ENCODE measurements at places on chromosomes 3 and 15.

DNA sequence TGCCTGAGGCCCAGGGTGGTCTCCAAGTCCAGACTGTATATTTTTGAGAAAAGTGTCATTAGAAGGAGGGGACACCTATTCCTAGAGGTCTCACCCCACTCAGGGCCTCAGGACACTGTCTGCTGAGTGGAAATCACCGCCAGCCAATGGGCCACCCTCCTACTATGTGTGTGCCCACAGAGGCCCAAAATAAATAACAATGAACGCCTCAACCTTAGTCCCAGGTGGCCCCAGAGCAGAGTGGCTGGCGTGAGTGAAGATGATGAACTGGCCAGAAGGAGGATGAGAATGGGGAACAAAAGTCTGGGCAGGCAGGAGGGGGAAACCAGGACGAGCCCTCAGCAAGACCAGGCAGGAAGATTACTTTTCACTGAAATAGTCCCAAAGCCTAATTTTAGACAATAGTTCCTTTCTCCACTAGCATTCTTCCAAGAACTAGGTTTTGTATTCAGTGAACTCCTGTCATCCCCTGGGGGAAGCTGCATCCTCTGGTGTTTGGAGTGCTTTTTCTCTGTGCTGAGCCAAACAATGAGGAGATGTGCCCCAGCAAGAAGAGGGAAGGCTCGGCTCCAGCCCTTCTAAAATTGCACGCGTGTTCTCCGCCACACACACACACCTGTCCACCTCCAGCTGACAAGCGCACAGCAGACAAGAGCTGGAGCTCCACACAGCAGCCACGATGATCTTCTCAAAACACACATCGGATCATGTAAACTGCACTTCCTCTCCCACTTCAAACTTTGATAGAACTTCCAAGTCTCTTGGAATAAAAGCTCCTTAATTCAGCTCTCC lies 72.2 kb downstream of the ADCY5 start:
- no peak for DNase-seq

- DNase-seq = no peak
Observed at GRCh38 chr3:188097791-188098190, 56.2 kb upstream of the LPP start.

DNA sequence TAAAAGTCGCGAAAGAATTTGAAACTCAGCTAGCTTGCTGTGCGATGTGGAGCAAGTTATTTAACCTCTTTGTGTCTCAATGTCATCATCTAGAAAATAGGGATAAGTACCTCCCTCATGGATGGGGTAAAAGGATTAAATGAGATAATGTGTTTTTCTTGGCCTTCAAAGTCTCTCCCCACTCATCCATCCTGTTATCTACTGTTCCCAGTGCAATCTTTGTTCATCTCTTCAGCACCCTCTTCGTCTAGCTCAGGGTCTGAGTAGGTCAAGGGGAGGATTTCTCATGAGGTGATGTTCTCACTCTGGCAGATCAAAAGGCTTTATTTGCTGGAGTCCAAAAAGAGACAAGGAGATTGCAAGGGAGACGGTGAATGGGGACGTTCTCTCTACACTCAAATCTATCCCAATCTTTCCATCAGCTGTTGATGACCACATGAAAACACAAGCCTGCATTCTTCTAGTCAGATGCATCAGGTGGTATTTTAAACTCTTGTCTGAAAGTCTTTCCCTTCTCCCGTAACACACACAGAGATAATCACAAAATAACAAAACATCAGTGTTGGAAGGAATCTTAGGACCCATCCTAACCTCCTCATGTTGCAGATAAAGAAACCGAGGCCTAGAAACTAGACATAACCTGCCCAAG lies 1.3 kb downstream of the MESD start:
- no peak for DNase-seq

- no peak for DNase-seq
Observed at GRCh38 chr3:114794894-114795630, 352.0 kb downstream of the ZBTB20 start.

DNA sequence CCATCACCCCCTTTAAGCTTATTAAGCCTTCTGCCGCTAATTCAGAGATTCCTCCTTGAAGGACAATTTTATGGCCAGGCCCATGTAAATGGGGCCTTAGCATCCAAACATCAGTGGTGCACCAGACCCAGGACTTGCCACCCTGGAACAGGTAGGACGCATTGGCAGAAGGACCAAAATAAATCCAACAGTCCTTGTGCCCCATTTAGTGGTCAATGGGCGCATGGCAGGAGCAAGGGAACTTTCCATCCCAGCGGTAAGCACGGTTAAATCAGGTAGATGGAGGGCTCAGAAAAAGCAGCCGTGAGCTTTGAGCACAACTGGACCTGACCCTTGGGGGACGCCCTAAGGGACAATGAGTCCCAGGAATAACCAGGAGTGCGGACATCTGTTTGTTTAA lies 540.8 kb upstream of the ROBO1 start:
- DNase-seq = no peak

DNA sequence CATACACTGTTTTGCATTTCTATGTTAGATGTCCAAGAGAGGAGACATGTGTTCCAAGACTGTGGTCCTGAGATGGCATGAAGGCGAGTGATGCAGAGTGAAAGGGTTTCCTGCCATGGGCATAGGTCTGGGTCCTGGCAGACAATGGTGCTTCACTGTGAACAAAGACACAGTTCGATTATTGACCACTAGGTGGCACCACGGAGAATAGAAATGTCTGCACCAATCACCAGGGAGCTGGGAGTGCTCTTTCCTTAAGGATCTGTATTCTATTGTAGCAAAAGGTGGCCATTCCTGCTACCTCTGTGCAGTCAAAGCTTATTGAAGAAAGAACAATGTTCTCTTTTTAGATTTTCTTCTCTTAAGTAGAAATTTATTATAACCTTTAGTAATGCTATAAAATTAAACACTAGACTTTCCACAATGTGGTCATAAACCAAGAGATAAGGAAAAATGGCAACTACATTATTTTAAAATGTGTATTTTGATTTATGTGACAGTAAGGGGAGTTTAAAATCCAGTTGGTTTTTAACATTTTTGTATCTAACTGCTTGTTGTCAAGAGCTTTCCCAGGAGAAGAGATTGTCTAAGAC lies 88.7 kb downstream of the GABRG3 start:
- peak; percentile 39 for DNase-seq

GRCh38 chr15:71125831-71126450 lies 10.7 kb downstream of the THSD4 start:
- DNase-seq = no peak

DNA sequence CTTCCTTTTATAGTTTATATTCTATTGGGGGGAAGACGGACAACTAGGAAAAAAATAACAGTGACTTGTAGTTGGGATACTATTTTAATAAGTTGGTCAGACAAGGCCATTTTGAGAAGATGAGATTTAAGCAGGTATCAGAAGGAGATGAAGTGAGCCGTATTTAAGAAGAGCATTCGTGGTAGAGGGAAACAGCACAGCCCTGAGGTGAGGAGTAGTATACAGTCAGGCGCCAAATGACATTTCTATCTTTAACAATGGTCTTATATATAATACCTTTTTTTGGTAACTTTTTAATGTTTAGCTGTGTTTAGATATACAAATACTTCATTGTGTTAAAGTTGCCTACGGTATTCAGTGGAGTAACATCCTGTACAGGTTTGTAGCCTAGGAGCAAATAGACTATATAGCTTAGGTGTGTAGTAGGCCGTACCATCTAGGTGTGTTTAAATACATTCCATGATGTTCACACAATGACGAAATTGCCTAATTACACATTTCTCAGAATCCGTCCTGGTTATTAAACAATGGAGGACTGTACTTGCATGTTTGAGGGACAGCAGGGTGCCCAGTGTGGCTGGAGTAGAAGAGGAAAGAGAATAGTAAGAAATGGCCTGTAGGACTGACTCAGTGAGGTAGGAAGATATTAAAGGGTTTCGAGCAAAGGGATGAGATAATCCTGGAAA lies 1.6 kb downstream of the NKTR start:
- no peak for DNase-seq

GRCh38 chr3:179027326-179027900 lies 44.2 kb downstream of the ZMAT3 start:
- DNase-seq = no peak

DNA sequence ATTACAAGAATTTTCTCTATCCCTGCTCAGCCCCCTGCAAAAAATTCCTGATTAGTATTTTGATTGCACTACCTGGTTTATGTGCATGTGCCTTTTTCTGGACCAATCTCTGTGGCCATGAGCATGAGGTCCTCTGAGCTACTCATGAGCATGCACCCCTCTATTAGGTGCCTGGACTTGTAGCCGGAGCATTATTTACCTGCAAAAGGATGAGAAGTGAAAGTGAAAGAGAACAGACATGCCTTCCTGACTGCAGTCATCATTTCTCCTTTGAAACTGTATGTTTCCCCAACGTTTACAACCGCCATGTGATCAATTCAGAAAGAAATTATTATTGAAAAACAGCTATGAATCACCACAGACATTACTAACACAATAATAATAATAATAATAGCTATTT lies 1008.8 kb downstream of the ROBO2 start:
- DNase-seq = peak; percentile 8

DNA sequence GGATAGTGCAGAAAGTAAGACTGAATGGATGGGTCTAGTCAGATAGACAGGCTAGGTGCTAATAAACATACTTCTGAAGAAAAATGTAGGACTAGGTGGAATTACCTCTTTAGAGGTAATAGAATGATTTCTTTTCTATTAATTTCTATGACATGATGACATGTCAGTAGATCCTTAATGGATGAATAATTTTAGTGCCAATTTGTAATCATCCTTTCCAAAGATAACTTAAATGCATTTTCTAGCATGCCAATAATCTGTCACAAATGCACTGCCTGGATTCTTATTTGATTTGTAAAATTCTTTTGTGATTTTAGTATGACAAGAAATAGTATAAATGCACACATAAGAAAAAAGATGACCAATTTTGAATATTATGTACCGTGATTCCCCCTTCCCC lies 356.7 kb downstream of the NAALADL2 start:
- no peak for DNase-seq

DNA sequence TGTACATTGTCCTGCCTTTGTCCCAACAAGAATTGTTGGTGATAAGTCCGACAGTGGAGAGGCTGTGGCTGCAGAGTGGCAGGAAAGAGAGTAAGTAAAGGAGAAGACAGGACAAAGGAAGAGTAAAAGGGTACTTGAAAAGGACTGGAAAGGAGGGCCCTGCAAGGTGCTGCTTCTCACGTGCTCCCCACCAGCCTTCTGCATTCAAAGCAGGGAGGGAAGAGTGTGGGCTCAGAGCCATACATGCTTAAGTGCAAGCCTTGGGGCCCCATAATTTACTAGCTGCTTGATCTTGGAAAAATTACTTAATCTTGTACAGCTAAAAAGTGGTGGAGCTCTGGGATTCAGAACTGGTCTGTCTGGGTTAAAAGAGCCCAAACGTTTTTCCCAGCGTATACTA lies 29.9 kb downstream of the MME start:
- DNase-seq = no peak

DNA sequence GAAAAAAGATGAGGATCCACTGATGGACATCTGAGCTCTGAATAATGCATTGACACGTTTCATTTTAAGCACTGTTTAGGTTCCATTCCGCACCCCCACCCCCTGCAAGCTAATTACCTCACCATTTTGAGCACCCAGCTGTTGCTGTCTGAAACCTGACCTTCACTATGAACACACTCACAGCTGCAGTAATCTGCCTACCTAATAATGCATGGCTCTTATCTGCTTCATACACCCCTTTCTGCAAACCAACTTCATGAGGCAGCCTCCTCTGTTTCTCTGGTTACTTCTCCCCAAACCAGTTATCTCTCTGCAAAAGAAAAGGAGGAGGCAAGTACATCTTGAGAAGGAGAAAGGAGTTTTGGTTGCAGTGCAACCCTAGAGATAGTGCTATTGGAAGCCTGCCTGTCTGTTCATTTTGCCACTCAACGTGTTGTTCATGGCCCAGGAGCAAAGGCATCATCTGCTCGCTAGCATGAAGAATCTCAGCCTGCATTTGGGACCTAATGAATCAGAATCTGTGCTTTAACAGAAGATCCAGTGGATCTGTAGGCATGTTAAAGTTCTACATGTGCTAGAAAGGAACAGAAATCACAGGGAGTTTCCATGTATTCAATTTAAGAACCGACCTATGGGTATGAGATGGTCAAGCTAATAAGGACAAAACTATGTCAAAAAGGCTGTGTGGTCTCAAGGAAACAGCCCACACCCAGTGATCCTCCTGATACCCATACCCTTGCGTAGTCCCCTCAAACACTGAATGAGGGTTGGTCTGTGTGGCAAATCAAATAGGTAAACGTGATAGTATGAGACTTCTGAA lies 87.2 kb downstream of the MB21D2 start:
- no peak for DNase-seq

- DNase-seq = no peak
Observed at GRCh38 chr3:156681002-156681401, 6.6 kb downstream of the TIPARP start.

DNA sequence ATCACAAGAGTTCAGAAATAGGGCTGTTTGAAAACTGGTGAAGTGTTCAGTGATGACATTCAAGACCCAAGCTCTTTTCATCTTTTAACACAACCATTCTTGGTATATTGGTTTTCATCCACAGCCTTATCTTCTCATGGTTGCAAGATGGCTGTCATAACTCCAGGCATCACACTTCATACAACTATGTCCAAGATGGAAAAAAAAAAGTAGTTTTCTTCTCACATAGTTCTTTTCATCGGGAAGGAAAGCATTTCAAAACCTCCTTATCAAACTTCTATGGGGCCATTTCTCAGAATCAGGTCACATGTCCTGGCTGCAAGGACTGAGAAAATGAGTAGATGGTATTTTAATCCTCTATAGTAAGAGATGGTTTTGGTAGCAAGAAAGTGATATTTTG lies 21.1 kb upstream of the MFSD1 start:
- DNase-seq = no peak

GRCh38 chr15:31482122-31482922 lies 155.7 kb downstream of the KLF13 start:
- DNase-seq = no peak

- no peak for DNase-seq
Observed at GRCh38 chr3:146524961-146525360, 19.4 kb downstream of the PLSCR1 start.

- DNase-seq = no peak
Observed at GRCh38 chr3:80040067-80040466, 272.3 kb upstream of the ROBO1 start.

- DNase-seq = no peak
Observed at GRCh38 chr3:49626796-49627195, 47.4 kb upstream of the APEH start.

Measured in GM12891 (cell line).